ENCODE measurements at places on chromosomes 5 and 9.

- no peak for DNase-seq
Observed at GRCh38 chr9:30039712-30040111, 2344.7 kb upstream of the ACO1 start.

DNA sequence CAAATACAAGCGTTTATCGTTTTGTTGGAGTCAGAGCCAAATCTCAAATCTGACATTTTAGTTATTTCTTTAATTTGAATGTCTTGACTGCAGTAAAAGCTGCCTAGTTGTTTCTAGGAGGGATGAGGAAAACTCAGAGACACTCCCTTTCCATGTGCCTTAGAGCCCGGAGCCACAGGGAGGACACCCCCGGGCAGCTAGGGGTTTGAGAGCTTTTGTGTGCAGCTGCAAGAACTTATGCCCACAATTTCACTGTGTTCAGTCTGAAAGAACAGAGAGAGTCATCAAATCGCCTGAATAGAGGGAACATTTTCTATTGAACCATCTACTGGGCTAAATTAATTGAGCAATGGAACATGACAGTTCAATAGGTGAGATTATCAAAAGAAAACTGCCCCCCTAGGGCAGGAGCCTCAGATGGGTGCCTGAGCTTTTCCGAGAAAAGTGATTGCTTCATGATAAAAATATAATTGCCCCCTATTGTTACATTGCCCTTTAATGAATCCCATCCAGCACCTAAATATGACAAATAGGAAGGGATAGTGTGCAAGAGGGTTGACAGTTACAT is 709.3 kb upstream of the RGMB start:
- no peak for DNase-seq

- DNase-seq: no peak
Observed at GRCh38 chr9:97293207-97293721, 14.2 kb upstream of the CCDC180 start.

GRCh38 chr5:120550358-120550757 is 86.3 kb downstream of the PRR16 start:
- DNase-seq: no peak

DNA sequence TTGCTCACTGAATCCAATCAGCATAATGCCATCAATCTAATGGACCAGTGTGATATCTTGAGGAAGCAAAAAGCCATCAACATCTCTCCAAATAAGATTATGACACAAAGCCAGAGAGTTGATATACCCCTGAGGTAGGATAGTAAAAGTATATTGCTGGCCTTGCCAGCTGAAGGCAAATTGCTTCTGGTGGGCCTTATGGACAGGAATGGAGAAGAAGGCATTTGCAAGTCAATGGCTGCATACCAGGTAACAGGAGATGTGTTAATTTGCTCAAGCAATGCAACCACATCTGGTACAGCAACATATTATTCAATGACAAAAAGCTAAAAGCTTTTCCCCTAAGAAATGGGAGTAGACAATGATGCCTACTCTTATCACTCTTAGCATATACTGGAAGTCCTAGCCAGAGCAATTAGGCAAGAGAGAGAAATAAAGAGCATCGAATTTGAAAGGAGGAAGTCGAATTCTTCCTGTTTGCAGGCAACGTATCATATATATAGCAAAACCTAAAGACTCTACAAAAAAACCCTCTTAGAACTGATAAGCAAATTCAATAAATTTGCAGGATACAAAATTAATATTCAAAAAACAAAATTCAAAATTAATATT is 216.1 kb upstream of the RASA1 start:
- DNase-seq: no peak

GRCh38 chr9:108672475-108673190 is 183.2 kb downstream of the ACTL7B start:
- DNase-seq: no peak

GRCh38 chr5:36304095-36304805 is 2.5 kb upstream of the RANBP3L start:
- no peak for DNase-seq

DNA sequence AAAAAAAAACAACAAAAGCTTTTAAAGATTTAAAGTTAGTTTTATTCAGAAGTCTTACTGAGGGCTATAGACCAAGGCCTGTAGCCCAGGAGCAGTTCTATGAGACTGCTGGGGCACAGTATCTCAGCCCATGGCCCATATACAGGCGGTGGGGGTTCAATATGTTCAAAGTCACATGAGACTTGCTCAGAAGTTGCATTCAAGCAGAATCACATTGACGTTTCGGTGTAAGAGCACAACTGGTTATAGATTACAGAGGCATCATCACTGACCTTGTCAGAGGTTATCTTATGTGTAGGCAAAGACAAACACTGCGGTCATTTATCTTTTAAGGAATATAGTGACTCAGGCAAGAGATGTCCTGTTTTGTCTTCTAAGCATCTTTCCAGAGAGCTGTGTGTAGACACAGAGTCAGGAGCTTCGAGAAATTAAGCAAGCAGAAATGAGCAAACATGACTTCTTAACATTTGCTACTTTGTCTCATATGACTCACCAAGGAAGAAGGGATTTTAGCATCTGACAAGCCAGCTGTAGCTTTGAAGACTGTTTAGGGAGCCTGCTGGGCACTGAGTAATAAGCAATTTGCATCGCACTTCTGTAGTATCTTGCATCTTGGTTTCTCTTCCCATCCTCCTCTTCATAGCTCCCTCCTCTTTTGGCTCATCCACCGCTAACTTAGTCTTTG is 12.9 kb upstream of the F2RL1 start:
- no peak for DNase-seq

GRCh38 chr5:171823269-171823668 is 37.7 kb downstream of the SMIM23 start:
- no peak for DNase-seq

- DNase-seq: no peak
Observed at GRCh38 chr5:149313151-149313841, 32.0 kb upstream of the GRPEL2 start.

- DNase-seq: no peak
Observed at GRCh38 chr5:87390576-87391199, 22.0 kb downstream of the CCNH start.

- no peak for DNase-seq
Observed at GRCh38 chr5:176862330-176862995, 36.7 kb downstream of the HK3 start.

DNA sequence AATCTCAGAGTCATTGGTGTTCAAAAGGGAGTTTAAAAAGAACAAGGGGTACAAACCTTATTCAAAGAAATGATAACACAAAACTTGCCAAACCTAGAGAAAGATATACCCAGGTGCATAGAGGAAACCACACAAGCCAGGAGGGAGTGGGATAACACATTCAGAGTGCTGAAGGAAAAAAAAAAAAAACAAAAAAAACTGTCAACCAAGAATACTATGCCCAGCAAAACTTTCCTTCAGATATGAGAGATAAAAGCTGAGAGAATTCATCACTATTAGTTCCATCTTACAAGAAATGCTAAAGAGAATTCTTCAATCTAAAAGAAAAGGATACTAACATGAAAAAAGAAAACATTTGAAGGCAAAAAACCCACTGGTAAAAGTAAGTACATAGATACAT is 11.5 kb upstream of the TESK1 start:
- no peak for DNase-seq

- DNase-seq: no peak
Observed at GRCh38 chr9:35518225-35518821, 28.4 kb downstream of the RUSC2 start.

DNA sequence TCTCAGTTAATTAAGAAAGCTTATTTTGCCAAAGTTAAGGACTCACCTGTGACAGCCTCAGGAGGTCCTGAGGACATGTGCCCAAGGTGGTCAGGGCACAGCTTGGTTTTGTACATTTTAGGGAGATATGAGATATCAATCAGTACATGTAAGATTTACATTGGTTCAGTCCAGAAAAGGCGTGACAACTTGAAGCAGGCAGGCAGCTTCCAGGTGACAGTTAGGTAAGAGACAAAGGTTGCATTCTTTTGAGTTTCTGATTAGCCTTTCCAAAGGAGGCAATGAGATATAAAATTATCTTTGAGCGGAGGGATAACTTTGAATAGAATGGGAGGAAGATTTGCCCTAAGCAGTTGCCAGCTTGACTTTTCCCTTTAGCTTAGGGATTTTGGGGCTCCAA is 47.8 kb downstream of the SLC1A1 start:
- no peak for DNase-seq

GRCh38 chr5:161283296-161283695 is 263.2 kb downstream of the GABRB2 start:
- no peak for DNase-seq

GRCh38 chr9:121878271-121878822 is 214.8 kb downstream of the TTLL11 start:
- DNase-seq: no peak

- no peak for DNase-seq
Observed at GRCh38 chr9:83533296-83533695, 4.9 kb downstream of the FRMD3 start.

DNA sequence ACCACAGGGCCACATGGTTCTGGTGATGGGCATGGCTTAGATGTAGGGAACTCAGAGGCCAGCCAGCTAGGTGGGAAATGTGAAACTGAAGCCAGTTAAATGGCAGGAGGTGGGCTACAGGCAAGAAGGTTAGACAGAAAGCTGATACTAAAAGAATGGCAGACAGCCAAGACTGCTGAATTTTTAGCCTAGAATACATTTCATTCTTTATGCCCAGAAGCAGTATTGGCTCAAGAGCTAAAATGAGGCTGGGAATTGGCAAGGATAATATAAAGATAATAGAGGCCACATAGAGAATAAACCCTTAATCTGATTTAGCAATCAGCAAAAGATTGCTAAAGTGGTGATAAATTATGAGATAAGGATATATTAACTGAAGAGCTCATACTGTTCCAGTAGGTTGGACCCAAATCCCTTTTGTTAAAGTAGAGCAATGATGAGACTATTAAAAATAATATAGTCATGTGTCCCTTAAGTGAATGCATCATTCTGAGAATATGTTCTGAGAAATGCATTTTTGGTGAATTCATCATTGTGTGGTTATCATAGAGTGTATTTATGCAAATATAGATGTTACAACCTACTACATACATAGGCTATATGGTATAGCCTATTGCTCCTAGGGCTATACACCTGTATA is 234.3 kb downstream of the CHSY3 start:
- DNase-seq: no peak

GRCh38 chr5:43679214-43679613 is 76.2 kb downstream of the NNT start:
- no peak for DNase-seq

DNA sequence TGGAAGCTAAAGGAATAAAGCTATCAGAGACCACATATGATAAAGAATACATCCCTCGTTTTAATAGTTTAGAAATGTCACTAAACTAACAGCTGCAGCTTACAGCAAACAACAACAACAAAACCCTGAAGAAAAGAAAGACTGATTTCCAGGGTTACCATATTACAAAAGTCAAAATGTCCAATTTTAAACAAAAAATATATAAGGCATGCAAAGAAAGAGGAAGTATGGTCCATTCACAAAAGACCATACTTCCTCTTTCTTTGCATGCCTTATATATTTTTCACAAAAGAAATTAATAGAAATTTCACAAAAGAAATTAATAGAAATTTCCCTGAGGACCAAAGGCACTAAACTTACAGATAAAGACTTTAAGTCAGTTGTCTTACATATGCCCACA is 354.2 kb downstream of the ARL15 start:
- no peak for DNase-seq

DNA sequence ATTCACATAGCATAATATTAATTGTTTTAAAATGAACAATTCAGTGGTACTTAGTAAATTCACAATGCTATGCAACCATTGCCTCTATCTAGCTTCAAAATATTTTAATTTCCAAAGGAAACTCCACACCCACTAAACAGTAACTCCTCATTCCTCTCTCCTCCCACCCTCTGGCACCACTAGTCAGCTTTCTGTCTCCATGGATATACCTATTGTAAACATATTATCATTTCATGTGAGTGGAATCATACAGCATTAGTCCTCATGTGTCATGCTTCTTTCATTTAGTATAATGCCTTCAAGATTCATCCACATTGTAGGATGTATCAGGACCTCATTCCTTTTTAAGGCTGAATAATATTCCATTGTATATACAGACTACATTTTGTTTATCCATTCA is 48.6 kb downstream of the PHF2 start:
- DNase-seq: no peak

- DNase-seq: no peak
Observed at GRCh38 chr5:147954971-147955370, 48.6 kb upstream of the C5orf46 start.

DNA sequence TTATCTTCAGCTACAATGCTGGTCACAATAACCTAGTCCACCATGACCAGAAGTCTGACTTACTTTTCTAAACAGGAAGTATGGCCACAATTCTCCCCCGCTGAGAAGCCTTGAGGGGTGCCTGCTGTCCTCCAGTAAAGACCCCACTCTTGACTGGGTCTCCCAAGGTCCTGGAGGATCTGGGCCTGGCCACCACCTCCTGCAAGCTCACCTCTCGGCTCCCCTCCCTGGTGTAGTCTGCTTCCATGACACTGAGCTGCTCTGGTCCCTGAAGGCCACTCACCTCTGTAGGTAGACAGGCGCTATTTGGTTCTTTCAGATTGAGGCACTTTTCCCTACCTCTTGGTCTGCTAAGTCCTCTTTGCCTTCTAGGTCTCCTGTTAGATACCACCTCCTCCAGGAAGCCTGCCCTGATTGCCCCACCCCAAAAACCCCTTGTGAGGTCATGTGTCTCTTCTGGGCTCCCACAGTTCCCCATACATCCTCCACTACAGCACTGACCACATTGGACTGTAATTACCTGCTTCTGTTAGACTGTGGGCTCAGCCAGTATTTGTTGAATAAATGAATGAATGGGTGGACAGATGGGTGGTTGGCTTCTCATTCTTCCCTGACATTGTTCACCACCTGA is 62.6 kb upstream of the IER5L start:
- DNase-seq: no peak

DNA sequence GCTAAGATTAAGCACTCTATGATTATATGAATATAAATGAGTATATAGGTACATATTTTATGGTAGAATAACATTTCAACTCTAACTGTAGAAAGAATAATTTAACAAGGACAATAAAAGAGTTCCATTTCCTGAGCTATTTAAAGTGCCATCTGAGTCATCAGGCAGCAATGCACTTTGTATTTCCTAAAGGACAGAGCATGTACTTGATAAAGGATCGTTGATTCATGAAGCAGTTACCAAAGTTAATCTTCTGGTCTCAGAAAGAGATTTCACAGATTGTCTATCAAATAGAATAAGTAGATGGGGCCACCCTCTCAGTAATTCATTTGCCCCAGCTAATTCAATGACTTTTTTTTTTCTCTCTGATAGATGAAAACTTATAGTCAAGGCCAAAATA is 747.8 kb downstream of the CDH18 start:
- DNase-seq: no peak

Data from activated T-cell treated with anti-CD3 and anti-CD28 coated beads, Interleukin-2, amount 50 U/mL, for 48 hours (primary cell).